ENCODE measurements at places on chromosomes 7 and 10. TPM values are rescaled to one million over a fixed set of nuclear protein-coding genes. Genes with fewer than 3 reads are reported as not detected.

GRCh38 chr7:27235387-27236311 lies 7.0 kb upstream of the EVX1 start:
- DNase-seq, result no peak

- DNase-seq, result no peak
Observed at GRCh38 chr7:92325858-92326257, 80.1 kb downstream of the ANKIB1 start.

Gene CYP3A7
- total RNA-seq, result not detected

Gene ITPRID1
- 8.6 TPM for total RNA-seq

Gene TFEC
- total RNA-seq, result 2.2 TPM

DNA sequence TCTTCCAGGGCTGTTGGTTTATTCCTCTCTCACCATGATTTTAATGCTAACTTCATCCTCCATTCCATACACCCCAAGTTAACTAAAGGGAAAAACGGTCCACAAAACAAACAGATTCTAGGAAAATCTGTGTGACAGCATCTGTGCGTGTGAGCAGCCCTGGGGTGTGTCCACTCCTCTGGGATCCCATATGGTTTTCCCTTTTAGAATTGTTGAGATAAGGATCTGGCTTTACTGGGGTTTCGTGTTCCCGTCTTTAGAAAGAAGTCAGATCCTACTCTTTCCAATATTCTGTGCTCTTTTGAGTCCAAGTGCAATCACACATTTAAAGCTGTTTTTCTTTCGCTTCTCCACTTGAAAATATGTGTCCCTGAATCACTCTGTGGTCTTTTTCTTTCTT lies 257.1 kb downstream of the KLF6 start:
- DNase-seq, result no peak

DNA sequence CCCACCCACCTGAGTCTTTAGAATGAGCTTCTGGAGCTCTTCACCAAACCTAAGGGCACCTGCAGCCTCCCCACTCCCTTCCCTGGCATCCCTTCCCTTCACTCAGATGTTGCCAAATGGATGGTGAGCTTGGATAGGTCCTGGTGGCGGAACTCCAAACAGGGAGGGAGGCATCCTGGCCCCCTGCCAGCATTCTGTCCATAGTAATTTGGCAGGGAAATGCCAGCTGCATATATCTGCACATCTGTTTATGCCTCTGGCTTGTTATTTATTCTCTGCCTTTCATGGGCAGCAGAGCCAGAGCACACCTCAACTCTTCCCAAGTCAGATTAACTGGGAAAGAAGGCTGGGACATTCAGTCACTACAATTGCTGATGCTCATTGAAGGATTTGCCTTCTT lies 18.1 kb downstream of the KAZALD1 start:
- DNase-seq, result no peak

Gene TRPV5
- total RNA-seq, result 0.31 TPM

GRCh38 chr10:73953665-73954064 lies 42.7 kb downstream of the PLAU start:
- DNase-seq, result no peak

Gene PPP1R17
- total RNA-seq, result 2.7 TPM

DNA sequence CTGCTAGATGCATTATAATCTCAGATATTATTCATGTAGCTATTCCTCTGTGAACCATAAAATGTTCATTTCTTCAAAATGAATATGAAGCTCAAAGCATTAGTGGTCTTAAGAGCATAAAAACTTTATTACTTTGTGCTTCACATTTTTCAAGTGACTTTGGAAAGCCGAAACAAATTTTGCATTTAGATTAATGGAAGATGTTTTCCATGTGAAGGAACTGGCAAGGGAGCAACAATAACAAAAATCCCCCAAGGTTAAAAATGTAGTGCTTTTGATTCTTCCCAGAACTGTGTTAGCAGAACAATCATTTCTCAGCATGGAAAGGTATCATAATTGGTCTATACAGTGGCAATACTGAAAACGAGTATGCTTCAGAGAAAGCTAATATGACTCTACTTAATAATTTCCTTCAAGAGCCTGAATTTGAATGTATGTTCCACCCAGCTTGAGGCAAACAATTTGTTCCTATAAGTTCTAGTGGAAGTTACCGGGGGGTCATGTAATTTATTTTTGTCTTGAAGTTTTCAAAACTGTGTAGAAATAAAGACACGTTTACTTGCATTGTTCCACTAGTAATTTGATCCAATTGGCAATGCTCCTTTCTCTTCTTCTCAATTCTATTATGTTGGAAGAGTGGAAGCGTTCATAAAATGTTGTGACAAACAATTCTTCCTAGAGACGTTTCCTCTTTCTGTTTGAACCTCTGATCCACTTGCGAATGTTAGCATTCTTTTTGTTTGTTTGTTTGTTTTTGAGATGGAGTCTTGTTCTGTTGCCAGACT lies 665.4 kb downstream of the AUTS2 start:
- no peak for DNase-seq

GRCh38 chr10:88318803-88319202 lies 264.3 kb downstream of the RNLS start:
- no peak for DNase-seq

- DNase-seq, result no peak
Observed at GRCh38 chr7:66331883-66332282, 126.7 kb downstream of the TPST1 start.

Gene GPNMB
- total RNA-seq, result 5.3 TPM

DNA sequence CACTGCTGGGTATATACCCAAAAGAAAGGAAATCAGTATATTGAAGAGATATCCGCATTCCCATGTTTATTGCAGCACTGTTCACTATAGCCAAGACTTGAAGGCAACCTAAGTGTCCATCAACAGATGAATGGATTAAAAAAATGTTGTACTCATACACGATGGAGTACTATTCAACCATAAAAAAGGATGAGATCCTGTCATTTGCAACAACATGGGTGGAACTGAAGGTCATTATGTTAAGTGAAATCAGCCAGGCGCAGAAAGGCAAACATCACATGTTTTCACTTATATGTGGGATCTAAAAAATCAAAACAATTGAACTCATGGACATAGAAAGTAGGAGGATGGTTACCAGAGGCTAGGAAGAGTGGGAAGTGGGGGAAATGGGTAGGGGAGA lies 19.3 kb downstream of the NRCAM start:
- no peak for DNase-seq

Gene FAM200A
- total RNA-seq, result 18.9 TPM

Gene STEAP2
- total RNA-seq, result 2.3 TPM

- no peak for DNase-seq
Observed at GRCh38 chr10:43181146-43181545, 42.9 kb downstream of the CSGALNACT2 start.

- no peak for DNase-seq
Observed at GRCh38 chr7:143435266-143435665, 8.0 kb upstream of the TAS2R60 start.

DNA sequence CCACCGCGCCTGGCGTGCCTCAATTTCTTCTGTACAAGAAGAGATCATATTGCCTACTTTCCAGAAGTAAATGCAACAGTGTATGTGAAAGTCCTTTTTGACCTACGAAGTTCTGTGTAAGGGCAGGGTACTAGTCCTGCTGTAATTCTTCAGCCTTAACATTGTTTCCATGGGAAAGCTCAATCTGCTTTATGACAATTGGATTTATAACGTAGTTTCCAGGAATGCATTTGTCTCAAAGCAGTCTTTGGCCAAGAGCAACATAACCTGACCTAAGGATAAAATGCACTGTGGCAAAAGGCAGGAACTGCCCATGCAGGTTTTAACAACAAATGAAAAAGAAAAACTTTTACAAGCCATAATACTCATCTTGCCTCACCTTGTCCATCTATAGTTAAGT lies 108.1 kb upstream of the PODXL start:
- no peak for DNase-seq

Gene CRCP
- total RNA-seq, result 52.4 TPM

Gene OPALIN
- not detected for total RNA-seq

- no peak for DNase-seq
Observed at GRCh38 chr7:66757939-66758338, 17.4 kb downstream of the RABGEF1 start.

DNA sequence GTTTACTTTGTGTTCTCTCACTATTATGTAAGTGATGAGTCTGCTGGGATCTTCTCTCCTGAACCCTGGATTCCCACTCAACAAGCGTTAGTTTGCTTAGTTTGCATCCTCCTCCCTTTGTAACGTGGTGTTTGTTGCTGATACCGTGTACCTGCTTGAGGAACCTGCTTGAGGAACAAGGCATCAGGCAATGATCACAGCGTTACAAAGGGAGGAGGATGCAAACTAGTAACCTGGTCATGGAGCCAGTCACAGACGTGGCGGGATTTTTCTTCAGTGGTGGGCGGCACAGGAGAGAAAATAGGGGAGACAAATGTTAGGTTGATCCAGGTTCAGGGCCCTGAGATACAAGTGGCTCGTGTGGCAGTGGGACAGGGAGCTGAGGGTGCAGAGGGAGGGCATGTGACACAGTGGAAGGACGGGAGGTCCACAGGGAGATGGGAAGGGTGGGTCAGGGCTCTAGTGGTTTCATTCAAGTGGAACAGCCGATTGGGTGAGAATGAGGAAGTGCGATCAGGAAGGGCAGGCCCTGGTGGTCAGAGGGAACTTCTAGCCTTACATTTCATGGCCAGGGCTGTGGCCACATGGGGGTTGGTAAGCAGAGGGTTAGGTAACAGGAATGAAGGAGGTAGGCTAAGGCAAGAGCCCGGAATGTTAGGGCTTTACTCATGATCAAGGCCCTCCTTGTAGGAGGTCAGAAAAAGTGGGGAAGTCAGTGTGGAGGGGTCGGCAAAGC lies 38.0 kb downstream of the SNX10 start:
- no peak for DNase-seq
